ENCODE measurements at places on chromosomes 2 and 18.

DNA sequence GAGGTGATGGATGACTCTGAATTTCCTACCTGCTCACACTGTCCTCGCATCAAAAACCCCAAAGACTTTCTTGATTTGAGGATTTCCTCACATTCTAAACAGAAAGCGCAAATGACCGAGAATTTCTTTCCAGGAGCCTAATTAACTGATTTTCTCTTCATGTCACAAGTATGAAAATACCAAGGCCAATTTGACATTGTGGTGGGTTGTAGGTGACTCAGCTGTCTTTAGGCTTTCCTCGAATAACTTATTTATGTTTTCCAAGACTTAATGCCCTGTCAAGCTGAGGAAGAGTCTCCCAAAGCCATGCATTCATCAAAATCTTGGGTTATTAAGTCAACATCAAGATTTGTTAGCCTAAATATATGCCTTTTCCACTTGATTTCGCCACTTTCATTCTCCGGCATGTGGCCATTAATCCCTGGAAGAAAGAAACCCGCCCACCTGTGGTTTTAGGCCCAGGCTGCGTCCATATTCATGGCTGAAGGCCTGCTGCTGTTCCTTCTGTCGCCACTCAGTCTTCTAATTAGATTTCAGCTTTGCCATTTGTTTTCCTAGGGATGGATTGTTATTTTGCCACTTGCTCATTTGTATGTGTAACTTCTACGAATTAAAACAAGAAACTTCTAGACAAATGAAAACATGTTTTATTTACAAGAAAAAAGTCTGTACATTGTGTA is 84.9 kb downstream of the ST6GAL2 start:
- no peak for DNase-seq

DNA sequence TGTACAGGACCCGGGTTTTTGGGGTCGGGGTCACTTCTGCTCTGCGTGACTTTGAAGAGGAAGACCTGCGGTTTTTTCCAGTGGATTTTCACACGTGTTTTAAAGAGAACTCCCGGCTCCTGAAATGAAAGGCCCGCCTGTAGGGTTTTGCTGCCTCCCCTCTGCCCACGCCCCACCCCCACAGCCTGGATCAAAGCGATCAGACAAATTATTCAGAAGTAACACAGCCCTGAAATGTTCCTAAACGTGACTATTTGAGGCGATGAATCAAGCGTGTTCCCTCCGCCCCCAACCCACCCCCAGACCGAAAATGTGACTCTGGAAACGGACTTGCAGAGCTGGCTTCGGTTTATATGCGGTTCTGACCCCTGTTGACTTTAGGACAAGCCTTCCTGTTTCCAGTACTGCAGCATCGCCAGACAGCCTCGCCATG is 28.7 kb upstream of the SMIM21 start:
- no peak for DNase-seq

DNA sequence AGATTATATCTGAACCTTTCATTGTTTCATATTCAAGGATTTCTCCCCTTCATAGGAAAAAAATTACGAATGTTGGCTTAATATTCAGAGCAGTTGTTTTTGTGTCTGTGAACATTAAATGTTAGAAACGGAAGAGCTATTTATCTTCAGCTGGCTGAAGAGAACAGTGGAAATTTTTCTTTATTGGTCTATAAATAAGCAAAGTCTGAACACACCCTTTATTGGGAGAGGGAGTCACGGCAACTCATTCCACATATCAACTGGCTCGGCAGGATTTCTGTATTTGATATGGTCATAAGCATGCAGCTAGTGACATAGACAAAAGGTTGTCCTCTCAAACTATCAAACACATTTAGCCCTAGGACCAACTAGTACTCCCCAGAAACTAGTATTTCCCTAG is 468.4 kb upstream of the HNRNPA3 start:
- DNase-seq, result no peak

DNA sequence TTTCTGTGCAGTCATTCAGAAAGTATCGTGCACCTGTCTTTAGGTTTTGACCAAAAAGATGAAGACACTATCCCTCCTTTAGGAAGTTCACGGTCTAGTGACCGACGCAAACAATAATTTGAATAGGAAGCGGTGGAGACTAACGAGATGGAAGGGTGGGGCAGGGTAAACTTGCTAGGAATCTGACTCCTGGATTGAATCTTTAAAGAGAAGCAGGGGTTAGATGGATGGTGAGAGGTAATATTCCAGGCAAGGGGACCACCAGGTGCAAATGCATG is 651 bp upstream of the TXNL1 start:
- no peak for DNase-seq

DNA sequence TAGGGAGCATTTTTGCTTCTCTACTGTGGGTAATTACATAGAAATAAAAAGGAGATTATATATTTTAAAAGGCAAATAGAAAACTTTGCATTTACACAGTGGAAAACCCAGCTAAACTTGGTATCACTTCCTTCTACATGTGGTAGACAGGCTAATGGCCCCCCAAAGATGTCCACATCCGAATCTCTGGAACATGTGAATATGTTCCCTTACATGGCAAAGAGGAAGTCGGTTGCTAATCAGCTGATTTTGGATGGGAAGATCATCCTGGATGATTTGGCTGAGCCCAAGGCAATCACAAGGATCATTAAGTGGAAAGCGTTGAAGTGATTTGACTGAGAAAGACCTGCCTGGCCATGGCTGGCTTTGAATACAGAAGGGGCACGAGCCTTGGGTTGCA is 26.2 kb downstream of the CREG2 start:
- DNase-seq, result no peak

DNA sequence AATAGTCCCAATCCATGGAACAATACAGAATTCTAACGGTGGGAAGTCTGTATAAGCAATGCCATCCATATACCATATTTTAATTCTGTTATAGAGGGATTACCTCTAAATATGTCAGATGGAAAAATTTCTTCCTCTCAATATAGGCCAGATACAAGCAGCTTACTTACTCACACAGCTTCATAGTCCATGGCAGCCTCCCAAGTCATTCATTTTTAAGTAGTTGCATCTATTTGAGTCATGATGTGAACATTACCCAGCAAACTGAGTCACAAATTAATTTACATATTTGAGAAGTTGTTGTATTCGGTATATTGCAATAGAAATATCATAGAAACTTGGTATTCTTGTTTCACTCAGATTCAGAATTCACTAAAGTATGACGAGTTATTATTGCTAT is 20.3 kb downstream of the TBR1 start:
- DNase-seq, result peak; percentile 59

GRCh38 chr2:39834426-39834825 is 55.4 kb upstream of the THUMPD2 start:
- DNase-seq, result no peak

GRCh38 chr18:24601585-24601984 is 141.1 kb downstream of the HRH4 start:
- DNase-seq, result no peak

- DNase-seq, result peak; percentile 44
Measured at GRCh38 chr2:145380436-145381017, 860.6 kb upstream of the ZEB2 start.

DNA sequence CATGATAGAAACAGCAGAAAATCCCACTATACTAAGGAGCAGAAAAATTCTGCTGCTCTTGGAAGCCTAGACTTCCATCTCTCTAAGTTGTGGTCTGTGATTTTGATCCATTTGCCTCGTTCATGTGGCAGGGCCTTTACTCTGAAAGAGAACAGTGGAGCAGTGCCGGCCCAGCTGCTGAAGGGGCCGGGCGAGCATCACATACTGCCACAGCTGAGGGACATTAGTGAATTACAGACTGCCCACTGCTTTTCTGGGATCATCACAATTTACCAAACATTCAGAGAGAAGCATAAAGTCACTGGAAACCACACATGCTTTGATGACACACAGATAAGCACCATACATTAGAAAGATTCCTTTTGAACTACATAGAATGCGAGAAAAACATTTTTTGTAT is 217.0 kb upstream of the BOD1L2 start:
- DNase-seq, result no peak

DNA sequence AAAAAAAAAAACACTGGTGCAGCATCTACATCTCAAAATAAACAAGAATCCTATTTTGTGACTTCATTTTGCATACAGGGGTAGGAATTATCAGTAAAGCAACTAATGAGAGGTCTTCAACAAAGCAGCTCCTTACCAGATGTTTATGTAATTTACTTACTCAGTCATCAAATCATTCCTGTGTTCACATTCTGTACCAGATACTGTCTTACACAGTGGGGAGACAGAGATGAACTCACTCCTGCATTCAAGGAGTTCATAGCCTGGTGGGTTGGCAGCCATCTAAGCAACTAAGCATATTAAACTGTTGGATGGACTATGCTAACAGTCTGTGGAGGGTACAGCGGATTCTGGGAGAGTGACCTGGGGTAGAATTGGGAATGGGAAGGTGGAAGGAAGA is 169.0 kb downstream of the OSR1 start:
- DNase-seq, result no peak

- DNase-seq, result no peak
Measured at GRCh38 chr2:109558076-109558882, 55.5 kb downstream of the SEPTIN10 start.

DNA sequence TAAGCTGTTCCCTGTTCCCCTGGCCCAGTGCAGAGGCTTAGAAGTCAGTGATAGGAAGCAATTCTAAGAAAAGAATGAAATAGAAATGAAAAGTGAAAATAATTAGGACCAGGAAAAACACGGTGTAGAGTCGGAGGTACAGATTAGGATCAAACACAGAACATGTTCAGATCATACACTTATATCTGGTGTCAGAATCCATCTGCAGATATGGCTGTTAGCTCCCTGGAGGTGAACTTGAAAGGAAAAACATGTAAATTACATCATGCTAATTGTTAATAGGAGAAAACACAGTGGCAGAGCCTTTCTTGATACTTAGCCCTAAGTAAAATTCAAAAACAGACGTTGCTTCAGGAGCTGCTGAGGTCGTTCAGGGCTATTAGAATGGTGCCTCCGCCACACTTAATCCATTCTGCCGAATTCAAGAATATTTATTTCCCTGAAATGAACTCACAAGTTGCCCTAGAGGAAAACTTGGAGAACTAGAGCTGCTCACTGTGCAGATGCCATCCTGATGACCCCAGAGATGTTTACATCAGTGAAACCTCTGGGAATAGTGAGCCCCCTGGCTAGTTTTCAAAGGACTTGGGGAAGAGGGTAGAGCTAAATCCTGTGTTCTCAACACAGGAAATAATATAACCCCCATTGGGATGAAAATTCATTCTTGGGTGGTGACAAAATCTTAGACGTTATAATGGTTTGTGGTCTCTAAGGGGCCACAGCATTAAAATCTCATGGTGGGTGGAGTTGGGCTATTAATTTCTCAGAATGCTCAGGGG is 27.5 kb downstream of the LPIN1 start:
- DNase-seq, result no peak

GRCh38 chr2:237413777-237414661 is at the start of gene COL6A3:
COL6A3 (minus strand) TSS chr2:237414164; CDS start chr2:237396817, 17,347 bp downstream.
- peak; percentile 91 for DNase-seq

- no peak for DNase-seq
Measured at GRCh38 chr2:7604456-7604855, 687.2 kb downstream of the RNF144A start.

GRCh38 chr2:196288006-196288538 is 116.7 kb upstream of the STK17B start:
- DNase-seq, result no peak

GRCh38 chr2:25951071-25951547 is 31.2 kb downstream of the KIF3C start:
- peak; percentile 42 for DNase-seq

DNA sequence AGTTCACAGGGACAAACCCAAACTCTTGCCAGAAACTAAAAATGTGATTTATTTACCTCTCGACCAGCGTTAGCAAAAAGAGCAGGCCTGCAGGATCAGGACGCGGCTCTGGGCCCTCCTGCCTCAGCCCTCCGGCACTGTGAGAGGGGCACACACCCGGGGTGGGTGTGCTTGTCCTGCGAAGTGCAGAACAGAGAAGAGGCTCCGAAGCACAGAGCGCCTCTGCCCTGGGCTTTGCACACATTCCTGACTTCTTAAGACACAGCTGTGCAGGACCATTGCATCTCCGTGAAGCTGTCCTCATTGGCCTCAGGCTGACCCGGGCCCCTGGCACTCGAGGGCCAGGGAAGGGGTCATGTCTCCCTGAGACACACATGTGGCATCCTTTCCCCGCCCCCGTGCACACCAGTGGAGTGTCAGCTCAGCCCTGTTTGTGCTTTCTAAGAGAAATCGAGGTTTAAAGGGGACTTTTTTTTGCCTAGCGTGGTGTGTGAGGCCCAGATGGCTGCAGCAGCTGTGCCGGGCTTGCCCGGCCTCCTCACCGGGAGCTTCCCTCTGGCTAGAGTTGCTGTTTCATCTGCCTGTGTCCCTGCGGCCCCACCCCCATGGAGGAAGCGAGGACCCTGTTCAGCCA is 9.9 kb upstream of the NFATC1 start:
- DNase-seq, result no peak

DNA sequence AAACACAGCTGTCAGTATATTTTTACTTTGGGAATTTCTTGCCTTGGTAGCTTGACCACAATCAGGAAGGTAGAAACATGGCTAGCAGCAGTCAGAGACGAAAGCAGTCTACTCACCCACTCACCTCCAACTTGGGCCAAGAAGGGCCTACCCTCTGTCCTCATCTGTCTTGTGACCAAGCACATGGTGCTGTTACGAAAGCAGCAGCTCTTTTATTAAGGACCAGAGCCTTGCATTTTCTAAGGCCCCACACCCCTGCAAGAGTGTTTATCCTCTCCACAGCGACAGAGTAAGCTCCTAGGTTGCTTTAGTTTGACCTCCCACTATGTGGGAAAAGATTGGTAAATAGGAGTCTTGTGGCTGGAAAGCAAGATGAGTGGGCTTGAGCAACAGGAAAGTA is 31.3 kb upstream of the MSTN start:
- DNase-seq, result no peak

GRCh38 chr2:148568597-148568996 is 76.0 kb upstream of the EPC2 start:
- no peak for DNase-seq

- peak; percentile 89 for DNase-seq
Measured at GRCh38 chr2:46847185-46847710, 68.4 kb downstream of the MCFD2 start.

DNA sequence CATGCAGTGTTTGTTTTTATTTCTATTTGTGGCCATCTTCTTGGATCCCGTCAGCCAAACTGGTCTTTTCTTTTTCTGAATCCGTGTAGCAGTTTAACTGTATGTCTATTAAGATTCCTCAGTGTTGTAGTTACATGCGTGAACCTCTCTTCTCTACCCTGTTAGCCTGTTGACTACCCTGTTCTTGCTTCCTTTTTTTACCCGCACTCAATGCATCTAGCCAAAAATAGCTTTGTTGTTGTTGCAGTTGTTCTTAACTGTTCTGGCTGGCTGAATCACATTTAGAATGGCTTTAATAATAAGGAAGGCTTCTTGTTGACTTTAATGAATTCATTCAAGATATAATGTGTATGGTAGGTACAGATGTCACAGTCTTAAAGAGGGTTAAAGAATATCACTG is 137.1 kb downstream of the LCLAT1 start:
- no peak for DNase-seq

DNA sequence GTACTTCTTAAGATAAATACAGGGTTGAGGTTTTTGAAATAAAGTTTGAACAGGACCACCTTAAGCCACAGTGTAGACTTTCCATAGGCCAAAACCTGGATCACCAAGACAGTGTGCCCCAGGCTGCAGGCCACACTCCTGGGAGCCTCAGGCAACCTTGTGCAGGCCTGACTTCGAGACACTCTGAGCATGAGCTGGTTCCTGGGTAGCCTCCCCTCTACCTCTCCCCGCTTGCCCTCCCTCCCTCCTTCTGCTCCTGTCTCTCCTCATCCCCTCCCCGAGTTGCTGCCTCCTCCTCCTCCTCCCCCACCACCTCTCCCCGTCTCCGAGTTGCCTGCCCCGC is 10.6 kb upstream of the PROC start:
- no peak for DNase-seq

All from GM04503 (cell line).